Foreskin fibroblast (primary cell): ENCODE measurements at places on chromosomes 1 and 21.

DNA sequence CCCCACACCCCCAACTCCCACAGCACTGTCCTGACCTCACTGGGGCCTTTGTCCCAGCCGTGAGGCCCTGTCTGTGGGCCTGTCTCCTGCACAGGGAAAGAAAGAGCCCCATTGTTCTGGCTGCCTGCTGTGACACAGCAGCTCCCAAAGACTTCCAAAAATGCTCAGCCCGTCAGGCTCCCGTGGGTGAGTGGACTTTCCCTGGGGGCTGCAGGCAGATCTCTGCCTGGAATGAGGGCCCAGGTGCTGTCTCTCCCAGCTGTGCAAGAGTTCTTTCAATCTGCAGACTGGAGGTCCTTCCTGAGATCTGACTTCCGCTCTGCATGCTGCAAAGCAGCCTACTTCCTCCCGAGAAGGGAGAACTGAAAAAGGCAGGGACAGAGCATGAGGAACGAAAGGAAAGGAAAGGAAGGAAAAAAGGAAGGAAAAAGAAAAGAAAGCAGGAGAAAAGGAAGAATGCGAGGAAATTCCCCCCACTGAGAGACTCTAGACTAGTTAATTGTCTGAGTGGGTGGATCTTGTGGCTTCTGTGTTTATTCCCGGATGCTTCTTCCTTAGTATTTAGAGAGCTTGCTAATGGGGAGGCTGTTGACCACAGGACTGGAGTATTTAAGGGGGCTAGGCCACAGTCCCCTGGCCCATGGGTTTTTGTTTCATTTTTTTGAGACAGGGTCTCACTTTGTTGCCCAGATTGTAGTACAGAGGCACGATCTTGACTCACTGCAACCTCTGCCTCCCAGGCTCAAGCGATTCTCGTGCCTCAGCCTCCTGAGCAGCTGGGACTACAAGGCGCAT, 15.0 kb downstream of the NES start:
- DNase-seq = peak; percentile 40

GRCh38 chr21:45615145-45615711, 28.3 kb upstream of the PCBP3 start:
- no peak for DNase-seq

DNA sequence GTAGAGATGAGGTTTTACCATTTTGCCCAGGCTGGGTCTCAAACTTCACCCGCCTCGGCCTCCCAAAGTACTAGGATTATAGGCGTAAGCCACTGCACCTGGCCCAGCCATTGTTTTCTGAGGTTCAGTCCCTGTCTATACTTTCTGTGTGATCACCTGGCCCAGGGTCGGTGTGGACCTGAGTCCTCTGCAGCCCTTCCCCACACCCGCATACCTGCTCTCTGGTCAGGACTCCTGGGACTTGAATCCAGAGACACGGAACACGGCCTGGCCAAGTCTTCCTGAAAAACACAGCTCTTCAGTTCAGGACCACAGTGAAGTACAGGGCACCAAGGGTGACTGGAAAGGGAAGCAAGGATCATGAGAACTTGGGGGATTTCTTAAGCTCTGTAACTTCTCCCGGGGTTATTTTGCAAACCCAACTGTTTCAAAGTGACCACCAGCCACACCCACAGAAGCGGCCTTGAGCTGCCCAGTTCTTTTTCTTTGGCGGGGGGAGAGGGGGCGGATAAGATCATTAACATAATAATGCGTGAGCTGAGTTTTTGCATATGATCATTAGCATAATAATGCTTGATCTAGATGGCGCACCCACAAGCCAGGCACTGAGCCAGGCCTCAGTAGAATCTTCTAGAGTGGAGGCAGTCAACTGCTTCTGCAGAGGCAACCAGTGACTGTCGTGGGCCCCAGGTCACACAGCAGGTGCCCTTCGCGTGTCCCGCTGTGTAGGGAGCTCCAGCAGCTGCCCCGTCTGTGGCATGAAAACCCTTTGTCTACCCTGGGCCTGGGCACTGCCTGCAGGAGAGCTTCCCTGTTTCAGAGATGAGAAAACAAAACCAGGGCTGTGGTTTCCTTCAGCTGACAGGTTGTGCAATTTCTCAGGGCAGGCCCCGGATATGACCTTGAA, 1.7 kb upstream of the NADK start:
- peak; percentile 86 for DNase-seq

- DNase-seq = no peak
Measured at GRCh38 chr21:38476385-38476784, 21.9 kb downstream of the ERG start.

DNA sequence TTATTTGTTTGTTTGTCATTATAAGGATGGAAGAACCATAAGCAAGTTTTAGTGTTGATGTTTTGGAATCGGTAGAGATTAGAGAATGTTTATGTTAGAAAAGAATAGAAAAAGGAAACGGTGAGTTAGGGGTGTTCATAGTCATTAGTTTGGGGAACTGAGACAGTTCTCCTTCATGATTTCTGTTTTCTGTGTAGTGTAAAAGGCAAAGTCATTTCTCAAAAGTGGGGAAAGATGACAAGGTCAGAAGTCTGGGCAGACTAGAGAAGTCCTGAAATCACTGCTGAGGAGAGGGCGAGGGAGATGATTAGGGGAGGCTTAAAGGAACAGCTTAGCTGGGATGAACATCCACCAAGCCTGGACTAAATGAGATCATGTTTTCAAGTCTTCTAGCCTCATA, 498.9 kb downstream of the TTLL7 start:
- DNase-seq = no peak

GRCh38 chr1:223700942-223701637, 11.2 kb upstream of the CAPN2 start:
- peak; percentile 95 for DNase-seq

- DNase-seq = no peak
Measured at GRCh38 chr1:81731989-81732388, 68.7 kb upstream of the ADGRL2 start.

DNA sequence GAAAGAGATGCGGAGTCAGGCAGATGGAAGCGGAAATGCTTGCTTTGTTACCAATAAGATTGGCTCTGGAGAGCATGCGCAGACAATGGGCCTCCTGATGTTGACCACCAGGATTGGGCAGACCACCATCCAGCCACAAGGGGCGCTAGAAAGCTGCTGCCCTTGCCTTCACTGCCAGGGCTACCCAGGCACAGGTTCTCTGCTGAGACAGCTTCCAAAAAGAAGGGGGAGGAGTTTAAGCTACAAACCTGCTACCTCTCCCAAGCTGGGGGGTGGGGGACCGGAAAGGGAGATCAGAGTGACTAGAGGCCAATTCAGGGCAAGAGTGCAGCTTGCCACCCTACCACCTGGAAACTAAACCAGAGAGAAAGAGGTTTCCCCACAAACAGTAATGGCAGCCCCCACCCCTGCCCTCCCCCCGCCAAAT, 369.7 kb downstream of the RRAGC start:
- peak; percentile 2 for DNase-seq

DNA sequence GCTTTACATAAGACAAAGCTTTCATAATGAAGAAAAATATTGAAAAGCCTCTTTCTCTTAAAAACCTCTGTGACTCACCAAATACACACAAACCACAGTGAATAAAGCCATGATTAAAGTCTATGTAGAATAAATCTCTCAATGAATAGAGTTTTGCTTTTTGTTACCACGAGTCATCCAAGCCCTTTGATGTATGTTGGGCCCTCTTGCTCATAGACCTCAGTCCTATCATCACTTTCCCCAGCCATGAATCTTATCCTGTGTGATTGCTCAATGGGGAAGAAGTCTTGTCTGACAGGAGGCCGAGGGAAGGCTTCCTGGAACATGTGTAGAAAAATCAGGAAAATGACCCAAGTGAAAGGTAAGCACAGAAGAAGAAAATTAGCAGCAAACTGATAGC, 60.8 kb downstream of the NGF start:
- DNase-seq = peak; percentile 81

GRCh38 chr1:67855961-67856360, 22.7 kb upstream of the GNG12 start:
- peak; percentile 70 for DNase-seq

DNA sequence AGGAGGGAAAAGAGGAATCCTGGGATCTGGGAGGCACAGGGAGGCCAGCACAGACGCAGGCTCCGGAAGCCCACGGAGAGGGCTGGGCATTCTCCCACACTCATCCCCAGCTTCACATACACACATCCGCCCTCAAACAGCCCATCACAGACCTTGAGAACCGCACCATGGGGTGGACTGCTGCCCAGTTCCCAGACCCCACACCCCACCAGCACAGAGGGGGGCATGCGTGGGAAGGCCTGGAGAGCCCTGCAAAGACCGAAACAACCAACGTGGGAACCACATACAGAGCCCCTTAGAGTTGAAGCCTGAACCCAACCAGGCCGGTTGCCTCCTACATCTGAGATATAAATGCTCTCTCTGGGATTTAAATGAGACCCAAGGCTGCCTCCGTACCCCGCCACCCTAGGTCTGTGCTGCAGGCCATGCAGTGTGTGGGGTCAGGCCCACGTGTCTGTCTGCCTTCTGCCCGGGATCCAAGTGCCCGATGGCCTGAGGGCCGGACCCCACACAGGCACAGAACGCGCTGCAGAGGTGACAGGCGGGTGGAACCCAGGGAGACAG, 126.2 kb upstream of the COL6A1 start:
- DNase-seq = no peak

GRCh38 chr1:183673605-183674323, 20.6 kb upstream of the APOBEC4 start:
- no peak for DNase-seq

- no peak for DNase-seq
Measured at GRCh38 chr1:6867729-6868659, 82.7 kb downstream of the CAMTA1 start.

DNA sequence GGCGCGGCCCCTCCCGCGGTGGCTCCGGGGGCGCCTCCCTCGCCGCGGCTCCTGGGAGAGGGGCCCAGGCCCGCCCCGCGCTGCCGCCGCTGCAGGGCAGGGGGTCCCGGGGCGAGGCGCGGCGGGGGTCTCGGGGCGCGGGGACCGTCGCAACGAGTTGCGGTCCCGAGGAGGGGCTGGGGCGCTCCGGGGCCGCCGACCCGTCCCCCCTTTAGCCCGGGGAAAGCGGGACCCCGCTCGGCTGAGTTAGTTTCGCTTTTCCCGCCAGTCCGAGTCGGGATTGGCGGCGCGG, 493 bp downstream of the SPSB1 start:
- no peak for DNase-seq

DNA sequence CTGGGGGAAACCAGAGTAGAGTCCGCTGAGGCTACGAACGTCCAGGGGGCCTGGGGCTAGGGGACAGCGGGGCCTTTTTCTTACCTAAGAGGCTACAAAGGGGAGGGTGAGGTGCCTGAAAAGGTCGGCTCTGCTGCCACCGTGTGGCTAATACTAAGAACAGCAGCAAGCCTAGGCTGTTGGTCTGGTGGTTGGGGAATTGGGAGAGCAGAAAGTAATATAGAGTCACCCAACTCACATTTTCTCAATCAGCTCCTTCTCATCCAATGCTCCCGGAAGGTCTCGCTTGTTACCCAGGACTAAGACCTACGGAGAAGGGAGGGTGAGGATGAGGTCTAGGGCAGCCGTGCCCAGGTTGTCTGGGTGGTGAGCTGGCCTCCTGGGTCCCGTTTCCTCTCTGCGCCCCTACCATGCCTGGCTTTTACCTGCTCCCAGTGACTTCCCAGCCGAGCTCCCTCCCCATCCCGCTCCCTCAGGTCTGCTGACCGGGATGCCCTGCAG, 9.3 kb downstream of the ARL8A start:
- peak; percentile 46 for DNase-seq
